ENCODE measurements at places on chromosomes 7 and 10. TPM values are rescaled to one million over a fixed set of nuclear protein-coding genes. Genes with fewer than 3 reads are reported as not detected.

Gene PAPOLB
- total RNA-seq: 0.12 TPM

Gene VENTX
- total RNA-seq: not detected

Gene LIPJ
- not detected for total RNA-seq

Gene GBX1
- total RNA-seq: not detected

Gene RPEL1
- under 0.01 TPM for total RNA-seq

Gene NODAL
- not detected for total RNA-seq

Gene HKDC1
- total RNA-seq: 10.6 TPM

Gene AKR1C8
- total RNA-seq: not detected

All from uterine smooth muscle cell (primary cell).